ENCODE measurements at places on chromosomes 16 and 17.

GRCh38 chr16:78576941-78577340, 477.5 kb downstream of the WWOX start:
- DNase-seq: no peak

- no peak for DNase-seq
Measured at GRCh38 chr16:12527071-12527470, 276.6 kb downstream of the CPPED1 start.

GRCh38 chr17:67569873-67570272, 147.9 kb upstream of the NOL11 start:
- no peak for DNase-seq

DNA sequence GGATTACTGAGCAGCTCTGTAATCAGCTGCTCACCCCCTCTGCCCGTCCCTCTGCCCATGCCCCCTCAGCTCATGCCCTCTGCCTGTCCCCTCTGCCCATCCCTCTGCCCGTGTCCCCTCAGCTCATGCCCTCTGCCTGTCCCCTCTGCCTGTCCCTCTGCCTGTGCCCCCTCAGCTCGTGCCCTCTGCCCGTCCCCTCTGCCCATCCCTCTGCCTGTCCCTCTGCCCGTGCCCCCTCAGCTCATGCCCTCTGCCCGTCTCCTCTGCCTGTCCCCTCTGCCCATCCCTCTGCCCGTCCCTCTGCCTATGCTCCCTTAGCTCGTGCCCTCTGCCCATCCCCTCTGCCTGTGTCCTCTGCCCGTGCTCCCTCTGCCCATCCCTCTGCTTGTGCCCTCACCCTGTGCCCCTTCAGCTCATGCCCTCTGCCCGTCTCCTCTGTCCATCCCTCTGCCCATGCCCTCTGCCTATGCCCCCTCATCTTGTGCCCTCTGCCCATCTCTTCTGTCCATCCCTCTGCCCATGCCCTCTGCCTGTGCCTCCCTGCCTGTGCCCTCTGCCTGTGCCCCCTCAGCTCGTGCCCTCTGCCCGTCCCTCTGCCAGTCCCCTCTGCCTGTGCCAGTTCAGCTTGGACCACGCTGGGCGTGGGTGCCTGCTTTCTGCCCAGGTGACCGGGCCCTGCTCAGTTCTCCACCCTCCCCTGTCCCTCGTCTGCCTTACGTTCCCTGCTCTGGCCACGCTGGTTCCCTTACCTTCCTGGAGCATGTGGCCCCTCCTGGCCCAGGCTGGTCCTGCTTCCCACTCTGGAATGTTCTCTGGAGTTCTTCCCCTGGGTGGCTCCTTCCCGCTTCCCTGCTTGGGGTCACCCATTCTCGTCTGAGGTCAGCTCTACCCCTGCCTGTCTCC, 97.6 kb downstream of the NPIPB11 start:
- no peak for DNase-seq

DNA sequence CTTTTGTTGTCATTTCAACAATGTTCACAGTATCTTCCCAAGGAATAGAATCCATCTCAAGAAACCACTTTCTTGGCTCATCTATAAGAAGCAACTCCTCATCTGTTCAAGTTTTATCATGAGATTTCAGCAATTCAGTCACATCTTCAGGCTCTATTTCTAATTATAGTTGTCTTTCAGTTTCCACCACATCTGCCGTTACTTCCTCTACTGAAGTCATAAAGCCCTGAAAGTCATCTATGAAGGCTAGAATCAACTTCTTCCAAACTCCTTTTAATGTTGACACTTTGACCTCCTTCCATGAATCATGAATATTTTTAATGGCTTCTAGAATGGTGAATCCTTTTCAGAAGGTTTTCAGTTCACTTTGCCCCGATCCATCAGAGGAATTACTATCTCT, 102.1 kb downstream of the CDH13 start:
- DNase-seq: no peak

DNA sequence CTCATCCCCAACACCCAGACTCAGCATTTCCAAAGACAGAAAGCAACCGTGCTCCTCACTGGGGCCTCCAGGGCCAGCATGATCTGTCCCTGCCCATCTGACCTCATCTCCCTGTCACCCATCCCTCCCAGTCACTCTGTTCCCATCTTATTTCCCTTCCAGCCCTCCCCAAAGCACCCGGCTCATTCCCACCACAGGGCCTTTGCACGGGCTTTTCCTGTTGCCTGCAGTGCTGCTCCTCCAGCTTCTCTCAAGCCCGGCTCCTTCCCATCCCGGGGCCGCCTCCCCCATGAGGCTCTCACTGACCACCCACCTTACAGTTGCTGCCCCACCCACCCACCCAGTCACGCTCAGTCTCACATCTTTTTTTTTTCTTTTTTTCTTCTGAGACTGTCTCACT, 54.8 kb downstream of the RMI2 start:
- no peak for DNase-seq

DNA sequence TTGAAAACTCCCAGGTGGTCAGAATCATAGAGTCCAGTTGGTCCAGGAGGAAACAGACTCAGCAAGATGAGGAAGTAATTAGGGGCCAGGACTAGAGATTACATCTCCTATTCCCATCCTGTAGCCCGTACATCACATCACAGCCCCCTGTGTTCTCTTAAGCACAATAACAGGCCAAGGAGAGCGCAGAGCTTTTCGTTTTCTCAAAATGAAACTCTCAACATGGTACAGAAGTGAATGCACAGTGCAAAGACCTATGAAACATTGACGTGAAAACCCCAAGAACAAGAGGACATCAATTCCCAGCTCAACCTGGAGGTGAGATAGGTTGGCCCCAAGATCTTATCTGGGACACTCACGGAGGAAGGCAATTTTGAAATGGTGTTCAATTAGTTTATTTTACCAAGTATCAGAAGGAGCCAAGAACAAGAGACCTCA, 9.0 kb downstream of the PIK3R5 start:
- no peak for DNase-seq

DNA sequence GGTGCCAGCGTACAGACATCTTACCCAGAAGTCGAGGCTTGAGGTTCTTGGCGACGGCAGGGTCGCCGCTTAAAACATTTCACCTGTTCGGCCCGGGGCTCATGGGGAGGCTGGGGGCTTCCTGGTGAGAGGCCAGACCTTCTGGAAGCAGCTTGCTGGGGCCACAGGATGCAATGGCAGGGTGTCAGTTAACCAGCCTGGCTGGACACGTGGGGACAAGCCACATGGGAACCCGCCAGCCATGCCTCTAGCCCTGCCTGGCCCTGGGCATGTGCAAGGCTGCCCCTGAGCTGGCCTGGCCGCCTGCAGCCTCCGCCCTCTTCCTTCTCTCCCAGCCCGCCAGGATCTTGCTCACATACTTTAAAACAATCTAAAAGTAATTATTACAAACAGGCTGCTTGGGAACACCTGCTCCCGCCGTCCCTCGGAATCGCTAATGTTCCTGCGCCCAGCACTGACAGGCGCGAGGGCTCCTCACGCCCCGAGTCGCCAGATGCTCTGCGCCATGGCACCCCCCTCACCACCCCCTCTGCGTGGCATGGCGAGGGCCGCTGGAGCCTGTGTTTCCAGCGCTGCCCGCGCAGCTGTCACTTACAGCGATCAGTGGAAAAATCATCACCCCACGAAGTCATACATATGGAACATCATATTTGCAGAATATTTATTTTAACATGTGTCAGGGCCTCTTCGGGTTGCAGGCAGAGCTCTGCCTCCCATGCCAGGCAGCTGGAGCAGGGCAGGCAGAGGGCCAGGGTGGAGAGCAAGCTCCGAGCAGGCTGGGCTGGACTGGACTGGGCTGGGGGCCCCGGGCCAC, 188.7 kb upstream of the GSE1 start:
- no peak for DNase-seq

DNA sequence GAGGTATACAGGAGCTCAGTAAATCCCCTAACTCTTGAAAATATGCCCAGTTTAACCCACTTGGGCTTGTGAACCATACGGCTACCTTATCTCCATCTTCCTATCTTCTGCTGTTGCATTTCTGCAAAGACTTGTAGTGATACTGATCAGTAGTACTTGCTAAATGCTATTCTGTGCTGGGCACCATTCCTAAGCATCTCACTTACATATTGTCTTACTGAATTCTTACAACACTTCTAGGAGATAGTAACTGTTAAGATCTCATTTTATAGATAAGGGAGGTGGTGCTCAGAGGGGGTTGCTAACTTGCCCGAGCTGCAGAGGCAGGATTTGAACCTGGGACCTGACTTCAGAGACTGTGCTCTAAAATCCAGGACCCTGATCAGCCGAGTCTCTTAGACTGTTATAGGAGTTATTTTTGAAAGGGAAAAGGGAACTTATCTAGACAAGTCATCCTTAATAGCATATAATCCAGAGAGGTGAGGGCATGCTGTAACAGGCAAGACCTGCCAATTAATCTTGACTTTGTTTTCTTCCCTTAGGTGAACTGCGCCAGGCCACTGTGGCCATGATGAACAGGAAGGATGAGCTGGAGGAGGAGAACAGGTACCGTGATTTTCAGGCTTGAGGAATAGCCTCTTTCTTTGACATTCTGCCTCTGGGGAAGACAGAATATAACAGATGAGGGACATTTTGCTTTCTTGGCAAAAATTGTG, 149.7 kb downstream of the SNX29 start:
- no peak for DNase-seq

- DNase-seq: no peak
Measured at GRCh38 chr17:10010752-10011151, 105.7 kb upstream of the RCVRN start.

DNA sequence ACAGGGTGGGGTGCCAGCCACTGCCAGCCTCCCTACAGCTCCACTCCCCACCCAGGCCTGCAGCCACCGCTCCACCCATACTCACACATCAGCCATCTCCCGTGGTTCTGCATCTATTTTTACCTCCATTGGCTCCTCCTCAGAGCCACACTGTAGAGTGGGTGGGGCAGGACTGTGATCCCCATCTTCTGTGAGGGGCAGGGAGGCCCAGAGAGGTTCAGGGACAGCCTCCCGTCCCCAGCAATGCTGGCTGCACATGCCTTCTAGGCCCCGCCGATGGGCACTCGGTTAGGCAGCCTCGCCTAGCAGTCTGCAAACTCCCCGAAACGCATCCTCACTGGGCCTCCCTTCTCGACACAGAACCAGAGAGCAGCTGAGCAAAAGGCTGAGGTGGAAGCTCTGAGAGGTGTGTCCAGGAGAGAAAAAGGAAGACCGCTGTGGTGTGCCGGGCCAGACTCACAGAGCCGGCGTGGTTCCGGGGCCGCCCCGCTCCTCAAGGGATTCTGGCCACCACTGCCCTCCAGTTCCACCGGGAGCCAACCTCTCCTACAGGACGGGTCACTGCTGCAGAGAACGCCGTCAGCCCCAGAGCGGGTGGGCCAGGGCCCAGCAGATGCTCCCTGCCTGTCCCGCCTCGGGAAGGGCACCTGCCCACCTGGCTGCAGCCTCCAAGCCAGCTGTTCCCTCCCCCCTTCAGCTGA, 71.9 kb downstream of the ABR start:
- DNase-seq: no peak

DNA sequence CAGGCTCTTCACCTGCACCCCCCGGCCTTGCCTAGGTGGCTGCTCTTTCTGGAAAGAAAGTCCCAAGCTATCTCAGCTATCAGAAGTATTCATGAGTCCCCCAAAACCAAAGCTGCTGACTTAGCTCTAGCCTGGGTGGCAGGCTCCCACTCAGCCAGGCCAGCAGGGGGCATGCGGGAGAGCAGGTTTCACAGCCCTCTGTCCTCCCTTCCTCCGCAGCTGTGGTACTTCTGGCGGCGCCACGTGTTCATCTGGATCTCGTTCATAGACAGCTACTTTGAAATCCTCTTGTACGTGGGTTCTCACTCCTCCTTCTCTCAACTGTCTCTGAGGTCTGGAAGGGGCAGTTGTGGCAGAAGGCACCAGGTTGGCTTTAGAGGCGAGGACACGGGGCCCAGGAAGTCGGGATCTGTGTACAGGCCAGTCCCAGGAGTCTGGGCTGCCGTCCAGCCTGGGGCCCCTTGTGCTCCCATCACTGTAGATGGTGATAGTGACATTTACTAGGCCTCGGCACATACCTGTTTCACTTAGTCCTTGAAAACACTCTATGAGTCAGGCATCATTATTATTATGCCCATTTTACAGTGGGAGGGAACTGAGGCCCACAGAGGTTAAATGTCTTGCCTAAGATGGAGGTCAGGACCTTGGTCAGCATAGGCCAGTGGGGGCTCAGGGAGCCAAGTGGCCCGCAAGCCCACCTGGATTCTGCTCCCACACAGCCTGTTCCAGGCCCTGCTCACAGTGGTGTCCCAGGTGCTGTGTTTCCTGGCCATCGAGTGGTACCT, 12.9 kb downstream of the TRPV2 start:
- no peak for DNase-seq

- no peak for DNase-seq
Measured at GRCh38 chr16:27724482-27725235, 174.7 kb downstream of the KATNIP start.

- DNase-seq: no peak
Measured at GRCh38 chr17:77178050-77178449, 37.3 kb downstream of the SEC14L1 start.

DNA sequence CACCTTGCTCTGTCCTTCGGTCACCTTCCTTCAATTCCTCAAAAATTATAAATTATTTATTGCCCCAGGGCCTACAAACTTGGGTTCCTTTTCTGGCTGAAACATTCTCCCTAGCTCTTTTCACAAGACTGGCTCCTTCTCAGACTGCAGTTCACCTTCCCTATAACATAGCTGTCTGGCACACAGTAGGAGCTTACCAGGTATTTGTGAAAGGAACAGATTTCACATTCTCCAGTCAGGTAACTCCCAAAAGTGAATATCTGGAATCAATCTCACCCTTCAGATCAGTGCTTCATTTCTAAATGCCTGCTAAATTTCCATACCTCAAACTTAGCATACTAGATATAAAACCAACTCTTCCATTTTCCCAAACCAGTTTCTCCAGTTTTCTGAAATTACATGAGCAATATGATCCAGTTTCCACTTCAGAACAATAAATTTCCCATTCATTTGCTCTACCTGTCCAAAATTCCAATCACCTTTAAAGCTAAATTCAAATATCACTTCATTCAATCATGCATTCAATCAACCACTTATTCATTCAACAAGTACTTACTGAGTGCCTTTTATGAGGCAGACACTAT, 6.1 kb downstream of the RFFL start:
- DNase-seq: no peak

DNA sequence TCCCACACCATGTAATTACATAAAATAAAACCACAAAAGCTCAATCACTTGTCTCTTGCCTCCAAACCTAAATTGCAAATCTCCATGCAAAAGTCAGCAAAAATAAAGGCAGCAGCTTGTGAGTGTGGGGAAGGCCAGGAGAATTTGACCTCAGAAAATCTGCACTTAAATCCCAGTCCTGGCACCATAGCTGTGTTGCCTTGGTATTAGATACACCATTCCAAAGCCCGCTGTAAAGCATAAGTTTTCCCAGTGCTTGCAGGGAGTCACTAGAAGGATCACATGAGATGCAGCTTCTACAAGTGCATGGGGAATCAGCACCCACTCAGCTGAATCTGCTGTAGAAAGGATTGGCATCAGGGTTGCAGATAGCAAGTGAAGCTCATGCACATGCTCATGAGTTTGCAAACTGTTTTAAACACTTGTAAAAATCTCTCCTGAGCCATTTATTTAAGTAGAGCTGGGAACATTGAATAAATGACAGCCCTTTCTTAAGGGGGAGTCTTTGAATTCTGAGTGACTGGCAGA, 495.0 kb upstream of the HSBP1 start:
- DNase-seq: no peak

GRCh38 chr17:66605541-66605940, 229.4 kb upstream of the CACNG5 start:
- DNase-seq: no peak
